GM13977 (cell line): ENCODE measurements at places on chromosomes 11 and 22.

DNA sequence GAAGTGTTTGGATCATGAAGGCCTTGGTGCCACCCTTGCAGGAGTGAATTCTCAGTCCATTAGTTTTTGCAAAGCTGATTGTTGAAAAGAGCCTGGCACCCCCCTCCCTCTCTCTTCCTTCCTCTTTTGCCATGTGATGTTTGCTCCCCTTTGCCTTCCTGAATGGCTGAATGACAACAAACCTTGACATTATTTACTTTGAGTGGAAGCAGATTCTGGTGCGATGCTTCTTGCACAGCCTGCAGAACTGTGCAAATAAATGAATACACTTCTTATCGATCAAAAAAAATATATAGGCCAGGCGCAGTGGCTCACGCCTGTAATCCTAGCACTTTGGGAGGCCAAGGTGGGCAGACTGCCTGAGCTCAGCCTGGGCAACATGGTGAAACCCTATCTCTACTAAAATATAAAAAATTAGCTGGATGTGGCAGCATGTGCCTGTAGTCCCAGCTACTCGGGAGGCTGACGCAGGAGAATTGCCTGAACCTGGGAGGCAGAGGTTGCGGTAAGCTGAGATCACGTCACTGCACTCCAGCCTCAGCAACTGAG is 2.0 kb upstream of the NARS2 start:
- no peak for DNase-seq

DNA sequence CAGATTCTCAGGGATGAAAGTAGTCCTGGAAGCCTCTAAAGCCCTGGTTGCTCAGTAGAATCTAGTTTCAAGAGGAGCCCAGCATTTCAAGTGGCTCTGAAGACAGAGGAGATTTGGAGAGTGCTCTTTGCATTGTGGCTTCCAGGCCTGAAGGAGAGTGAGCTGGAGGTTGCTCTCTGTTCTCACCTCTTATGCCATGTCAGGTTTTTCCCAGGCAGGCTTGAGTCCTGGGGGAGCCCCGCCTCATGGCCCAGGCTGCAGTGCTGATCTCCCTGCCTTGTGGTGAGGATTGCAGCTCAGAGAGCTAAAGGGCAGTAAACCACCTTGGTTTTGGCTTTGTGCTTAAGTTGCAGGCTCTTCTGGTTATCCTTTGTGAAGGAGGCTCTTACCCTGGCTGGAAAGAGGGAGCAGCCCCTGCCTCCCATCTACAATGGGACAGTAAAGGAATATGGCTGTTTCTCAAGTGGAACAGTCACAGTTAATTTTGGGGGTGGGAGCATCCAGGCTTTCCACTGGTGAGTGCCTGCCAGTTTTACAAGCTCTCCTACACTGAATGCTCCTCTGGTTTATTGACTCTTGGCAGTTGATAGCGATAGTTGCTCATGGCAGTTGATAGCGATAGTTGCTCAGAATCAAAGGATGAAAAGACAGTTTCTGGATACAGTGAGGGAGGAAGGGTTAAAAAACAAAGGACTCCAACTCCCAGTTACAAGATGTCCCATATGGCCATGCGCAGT is 32.6 kb downstream of the RCOR2 start:
- no peak for DNase-seq

DNA sequence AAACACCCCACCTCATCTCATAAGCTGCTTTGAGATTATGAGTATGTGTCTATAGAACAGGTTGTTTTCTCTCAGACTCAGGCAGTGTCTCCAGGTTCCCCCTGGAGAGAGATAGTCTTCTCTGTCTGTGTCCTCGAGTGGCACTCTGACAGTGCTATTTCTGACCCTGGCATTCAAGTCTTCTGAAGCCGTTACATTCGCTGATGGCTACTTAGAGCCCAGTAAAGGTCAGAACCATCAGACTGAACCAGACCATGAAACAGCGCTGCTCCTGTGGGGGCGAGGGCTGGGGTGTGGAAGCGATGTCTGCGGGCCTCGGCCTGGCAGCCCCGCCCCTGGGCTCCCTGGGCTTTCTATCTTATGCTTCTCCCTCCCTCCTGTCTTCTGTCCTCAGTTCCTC is 23.5 kb downstream of the SHISA8 start:
- DNase-seq: no peak

GRCh38 chr22:22113701-22114100 is 130.9 kb upstream of the VPREB1 start:
- DNase-seq: no peak

- peak; percentile 45 for DNase-seq
These were observed at the start of gene GUCY1A2 for GRCh38 chr11:107018219-107018901. Gene GUCY1A2 (minus strand): TSS chr11:107018476. CDS start chr11:107018055, 421 bp downstream.

- DNase-seq: peak; percentile 54
These were observed 15.6 kb upstream of the INCENP start for GRCh38 chr11:62108017-62108750.

GRCh38 chr11:126512251-126512650 is 156.8 kb downstream of the ST3GAL4 start:
- DNase-seq: no peak

DNA sequence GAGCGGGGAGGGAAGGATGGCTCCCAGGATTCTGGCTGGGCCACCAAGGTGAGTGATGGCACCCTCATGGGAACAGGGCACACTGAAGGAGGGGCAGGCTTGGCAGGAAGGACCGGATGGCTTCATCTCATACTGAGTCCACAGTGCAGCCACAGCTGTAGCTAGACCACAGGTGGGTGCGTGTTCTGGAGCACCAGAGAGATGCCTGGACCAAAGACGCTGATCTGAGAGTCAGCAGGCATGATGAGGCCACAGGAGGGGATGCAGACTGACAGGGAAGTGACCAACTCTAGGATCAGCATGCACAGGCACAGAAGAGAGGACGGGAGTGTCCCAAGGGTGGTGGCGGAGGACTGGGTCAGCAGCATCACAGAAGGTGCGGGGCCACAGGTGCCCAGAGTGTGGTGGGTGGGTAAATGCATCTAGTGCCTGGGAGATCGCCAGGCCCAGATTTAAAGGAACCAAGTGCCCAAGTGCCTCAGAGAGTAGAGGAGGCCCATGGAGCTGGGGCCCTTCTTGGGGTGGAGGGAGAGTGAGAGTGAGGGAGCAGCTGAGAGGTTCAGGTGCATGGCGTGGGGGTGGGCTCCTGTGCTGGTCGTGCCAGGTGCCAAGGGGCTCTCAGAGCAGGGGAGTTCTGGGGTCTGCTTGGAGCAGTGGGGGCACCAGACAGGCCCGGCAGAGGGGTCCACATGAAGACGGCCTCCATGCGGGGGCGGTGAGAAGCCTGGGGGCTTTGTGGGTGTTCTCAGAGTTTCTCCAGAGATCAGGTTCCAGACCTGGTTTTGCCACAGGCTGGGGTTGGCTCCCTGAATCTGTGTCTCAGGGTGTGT is 113.7 kb downstream of the CEP164 start:
- no peak for DNase-seq

- no peak for DNase-seq
These were observed 380.0 kb upstream of the NARS2 start for GRCh38 chr11:78954696-78955095.

DNA sequence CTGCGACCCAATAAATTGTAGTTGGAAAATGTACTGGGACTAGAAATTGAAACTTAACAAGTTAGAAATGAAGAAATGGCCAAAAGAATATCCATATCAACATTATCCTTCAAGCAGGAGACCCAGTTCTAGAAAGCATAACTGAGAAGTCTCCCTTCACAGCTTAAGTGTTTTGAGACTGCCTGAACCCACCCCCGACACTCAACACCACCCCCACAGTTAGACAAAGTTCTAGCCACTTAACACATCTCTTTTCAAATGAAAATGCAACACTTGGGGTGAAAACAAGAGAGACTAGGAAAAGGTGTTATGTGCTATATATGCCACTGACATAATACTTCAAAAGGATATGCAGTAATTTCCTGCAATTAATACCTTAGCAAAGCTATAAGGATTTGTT is 184.5 kb downstream of the SOX6 start:
- DNase-seq: no peak

GRCh38 chr11:42841556-42841955 is 470.2 kb upstream of the API5 start:
- DNase-seq: no peak

- no peak for DNase-seq
These were observed 243.4 kb upstream of the POU2AF2 start for GRCh38 chr11:111001986-111002611.

GRCh38 chr11:45556851-45557707 is 108.3 kb downstream of the CHST1 start:
- no peak for DNase-seq

DNA sequence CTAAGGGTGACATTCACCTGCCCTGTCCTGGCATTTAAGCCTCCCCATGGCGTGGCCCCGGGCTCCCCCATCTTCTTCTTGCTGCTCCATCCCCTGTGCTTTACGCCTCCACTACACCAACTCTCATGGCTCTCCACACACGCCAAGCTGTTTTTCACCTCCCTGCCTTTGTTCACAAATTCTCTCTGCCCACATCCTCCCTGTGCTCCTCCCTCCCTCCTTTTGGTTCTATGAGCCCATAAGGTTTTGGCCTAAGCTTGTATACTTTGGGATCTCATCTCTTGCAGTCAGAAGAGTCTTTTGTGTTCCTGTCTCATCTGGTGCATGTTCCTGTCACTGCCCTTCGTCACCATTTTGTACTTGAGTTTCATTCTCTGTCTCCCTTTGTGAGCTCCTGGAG is 4.6 kb upstream of the DNAL4 start:
- no peak for DNase-seq

- DNase-seq: no peak
These were observed 505.6 kb downstream of the BUD13 start for GRCh38 chr11:116267146-116267545.

DNA sequence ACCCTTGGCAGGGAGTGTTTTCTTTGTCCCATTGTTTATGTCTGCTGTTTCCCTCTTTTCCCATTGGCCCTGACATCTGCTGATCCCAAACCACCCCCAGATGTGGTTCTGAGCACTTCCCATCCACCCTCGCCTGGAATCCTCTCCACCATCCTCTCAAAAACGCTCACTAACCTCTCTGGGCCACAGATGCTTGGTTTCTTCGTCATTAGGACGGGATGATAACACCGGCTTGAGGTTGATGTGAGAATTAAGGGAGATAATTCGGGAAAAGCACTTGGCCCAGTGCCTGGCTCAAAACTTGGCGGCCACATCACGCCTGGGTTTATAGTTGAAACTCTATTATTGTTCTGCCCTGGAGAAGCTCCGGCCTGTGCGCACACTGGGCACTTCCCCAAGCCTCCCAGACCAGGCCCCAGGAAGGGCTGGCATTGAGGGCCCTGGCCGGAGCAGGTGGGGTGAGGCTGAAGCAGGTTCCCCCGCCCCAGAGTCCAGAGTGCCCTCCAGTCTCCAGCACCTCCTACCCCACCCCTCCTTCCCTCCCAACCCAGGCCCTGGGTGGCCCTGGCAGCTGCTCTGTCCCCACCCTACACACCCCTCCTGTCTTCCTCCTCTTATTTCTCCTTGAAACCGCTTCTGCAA is 63.7 kb downstream of the CYTH4 start:
- no peak for DNase-seq

DNA sequence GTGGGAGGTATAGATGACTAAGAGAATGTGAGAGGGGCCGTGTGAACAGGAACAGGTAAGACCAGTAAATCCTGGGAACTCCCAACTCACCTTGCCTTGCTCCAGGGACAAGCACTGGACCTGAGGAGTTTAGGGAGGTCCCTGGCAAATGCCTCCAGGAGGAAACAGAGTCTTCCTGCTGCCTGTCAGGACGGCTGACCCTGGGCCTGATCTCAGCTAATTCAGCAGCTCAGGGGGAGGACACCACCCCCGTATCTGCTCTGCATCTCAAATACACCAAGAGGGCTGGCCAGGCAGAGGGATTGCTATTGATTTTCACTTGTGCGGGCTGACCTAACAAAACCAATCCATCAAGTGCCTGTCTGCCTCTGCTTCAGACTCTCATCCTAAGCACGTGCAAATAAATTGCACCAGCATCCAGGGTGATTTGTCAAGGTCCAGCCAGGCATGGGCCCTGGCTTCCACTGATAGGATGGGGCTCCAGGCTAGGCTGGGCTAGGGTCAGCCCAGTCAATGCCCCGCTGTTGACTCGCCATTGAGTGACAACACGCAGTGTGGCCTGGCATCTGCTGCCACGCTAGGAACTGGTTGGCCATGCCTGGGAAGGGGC is 20.3 kb downstream of the UQCR10 start:
- DNase-seq: no peak

- DNase-seq: no peak
These were observed 30.7 kb downstream of the PPP2R1B start for GRCh38 chr11:111735262-111736116.

DNA sequence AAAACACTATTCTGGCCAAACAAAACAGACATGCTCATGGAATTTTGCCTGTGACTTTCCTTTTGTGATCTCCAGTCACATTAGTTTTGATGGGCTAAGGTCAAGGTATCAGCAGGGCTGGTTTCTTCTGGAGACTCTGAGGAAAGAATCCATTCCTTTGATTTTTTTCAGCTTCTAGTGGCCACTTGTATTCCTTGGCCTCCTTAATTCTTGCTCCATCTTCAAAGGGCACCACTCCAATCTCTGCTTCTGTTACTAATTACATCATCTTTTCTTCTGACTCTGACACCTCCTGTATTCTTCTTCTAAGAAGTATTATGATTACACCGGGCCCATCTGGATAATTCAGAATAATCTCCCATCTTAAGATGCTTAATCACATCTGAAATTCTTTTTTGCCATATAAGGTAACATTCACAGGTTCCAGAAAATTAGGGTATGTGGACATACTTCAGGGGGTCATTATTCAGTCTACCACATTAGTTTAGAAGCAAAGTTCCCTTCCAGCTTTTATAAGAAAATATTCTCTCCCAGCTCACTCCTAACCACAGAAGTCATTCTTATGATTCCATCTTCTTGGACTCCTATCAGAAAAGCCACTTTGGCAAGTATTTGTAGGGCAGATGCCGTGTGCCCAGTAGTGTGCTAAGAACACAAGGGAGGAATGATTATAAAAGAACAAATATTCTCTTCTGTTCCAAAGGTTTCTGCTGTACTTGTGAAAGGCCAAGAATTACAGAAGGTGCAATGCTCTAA is 56.4 kb upstream of the FSHB start:
- no peak for DNase-seq

- no peak for DNase-seq
These were observed 17.0 kb upstream of the ST3GAL4 start for GRCh38 chr11:126338346-126339055.

- no peak for DNase-seq
These were observed 55.0 kb downstream of the ZNRF3 start for GRCh38 chr22:28938286-28938833.

- no peak for DNase-seq
These were observed 64.7 kb upstream of the AMPD3 start for GRCh38 chr11:10390375-10390774.

DNA sequence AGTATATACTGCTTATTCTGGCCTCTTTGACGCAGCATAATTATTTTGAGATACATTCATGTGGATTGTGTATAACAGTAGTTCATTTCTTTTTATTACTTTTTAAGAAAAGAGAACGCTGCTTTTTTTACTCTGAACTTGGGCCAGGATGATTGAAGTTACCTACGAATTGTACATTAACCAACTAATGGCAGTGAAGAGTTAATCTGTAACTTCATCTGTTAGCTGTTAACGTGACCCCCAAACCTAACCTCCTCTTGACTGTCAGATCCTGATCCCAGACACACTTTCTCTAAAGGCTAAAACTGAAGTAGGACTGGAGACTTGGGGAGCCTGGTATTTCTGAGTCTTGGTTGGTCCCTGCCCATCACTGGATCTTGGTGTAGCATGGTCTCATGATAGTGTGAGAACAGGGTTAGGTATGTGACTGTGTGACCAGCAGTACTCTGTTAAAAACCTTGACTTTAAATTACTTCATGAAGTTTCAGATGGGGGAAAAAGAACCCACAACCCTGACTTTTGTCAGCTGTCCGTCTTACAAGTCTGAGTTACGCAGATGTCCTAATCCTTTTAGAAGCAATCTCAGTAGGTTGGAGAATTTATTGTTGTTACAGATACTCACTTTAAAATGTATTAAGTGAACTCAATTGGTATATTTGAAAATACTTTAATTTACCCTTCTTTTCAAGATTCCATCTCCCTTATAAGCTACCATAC is 39.4 kb downstream of the C22orf31 start:
- no peak for DNase-seq
